ENCODE measurements at places on chromosomes 7 and 10.

GRCh38 chr10:70212879-70213278, 20.4 kb downstream of the PPA1 start:
- DNase-seq = peak; percentile 3

GRCh38 chr7:28813243-28813962, 144.7 kb downstream of the TRIL start:
- no peak for DNase-seq

- no peak for DNase-seq
These were observed 1.7 kb upstream of the WDR86 start for GRCh38 chr7:151411551-151411950.

DNA sequence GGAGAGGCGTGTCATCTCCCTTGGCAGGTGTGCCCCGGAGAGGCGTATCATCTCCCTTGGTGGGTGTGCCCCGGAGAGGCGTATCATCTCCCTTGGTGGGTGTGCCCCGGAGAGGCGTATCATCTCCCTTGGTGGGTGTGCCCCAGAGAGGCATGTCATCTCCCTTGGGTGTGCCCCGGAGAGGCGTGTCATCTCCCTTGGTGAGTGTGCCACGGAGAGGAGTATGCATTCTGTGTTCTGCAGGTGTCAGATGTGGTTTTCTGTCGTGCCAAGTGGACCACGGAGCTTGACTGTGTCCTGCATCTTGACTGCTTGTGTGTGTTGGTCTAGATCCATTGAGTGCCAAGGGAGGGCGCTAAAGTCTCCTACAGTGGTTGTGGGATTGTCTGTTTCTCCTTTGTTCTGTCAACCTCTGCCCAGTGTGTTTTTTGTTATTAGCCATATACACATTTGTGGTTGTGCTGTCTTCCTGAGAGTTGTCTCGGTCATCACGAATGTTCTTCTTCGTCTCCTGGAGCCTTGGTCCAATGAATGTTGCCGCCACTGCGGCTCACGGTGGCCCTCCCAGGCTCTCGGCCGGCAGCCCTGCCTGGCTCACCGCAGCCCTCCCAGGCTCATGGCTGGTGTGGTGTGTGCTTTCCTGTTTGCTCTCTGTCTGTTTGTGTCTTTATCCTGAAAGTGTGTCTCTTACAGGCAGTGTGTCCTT, 96.8 kb downstream of the INPP5A start:
- no peak for DNase-seq

DNA sequence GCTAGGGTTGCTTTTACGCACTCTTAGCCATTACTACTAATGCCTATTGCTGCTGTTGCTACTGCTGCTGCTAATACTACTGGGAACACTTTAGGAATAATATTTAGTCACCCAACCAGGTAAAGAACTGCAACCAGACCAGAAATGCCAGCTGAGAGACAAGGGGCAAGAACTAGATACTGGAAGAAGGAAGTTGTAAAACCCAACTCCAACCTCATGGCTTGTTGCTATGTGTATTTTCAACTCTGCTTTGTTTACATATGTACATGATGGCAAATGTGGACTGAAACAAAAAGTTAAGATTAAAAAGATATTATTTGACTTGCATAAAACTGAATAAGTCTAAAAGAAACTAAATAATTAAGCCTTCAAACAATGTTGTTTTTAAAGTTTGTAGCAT, 177.7 kb downstream of the GNAT3 start:
- no peak for DNase-seq

DNA sequence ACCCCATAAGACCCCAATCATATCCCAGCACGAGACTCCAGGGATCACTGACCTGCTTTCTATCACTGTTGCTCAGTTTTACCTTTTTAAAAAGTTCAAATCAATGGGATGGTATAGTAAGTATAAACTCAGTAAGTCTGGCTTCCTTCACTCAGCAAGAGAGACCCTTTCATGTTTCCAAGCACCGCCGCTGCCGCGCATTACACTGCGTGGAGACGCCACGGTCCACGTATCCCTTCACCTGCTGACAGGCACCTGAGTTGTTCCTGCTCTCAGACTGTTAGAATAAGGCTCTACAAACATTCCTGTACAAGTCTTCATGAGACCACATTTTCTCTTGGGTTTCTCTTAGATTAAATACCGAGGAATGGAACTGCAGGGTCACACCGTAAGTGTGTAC, 28.3 kb downstream of the MAD1L1 start:
- no peak for DNase-seq

DNA sequence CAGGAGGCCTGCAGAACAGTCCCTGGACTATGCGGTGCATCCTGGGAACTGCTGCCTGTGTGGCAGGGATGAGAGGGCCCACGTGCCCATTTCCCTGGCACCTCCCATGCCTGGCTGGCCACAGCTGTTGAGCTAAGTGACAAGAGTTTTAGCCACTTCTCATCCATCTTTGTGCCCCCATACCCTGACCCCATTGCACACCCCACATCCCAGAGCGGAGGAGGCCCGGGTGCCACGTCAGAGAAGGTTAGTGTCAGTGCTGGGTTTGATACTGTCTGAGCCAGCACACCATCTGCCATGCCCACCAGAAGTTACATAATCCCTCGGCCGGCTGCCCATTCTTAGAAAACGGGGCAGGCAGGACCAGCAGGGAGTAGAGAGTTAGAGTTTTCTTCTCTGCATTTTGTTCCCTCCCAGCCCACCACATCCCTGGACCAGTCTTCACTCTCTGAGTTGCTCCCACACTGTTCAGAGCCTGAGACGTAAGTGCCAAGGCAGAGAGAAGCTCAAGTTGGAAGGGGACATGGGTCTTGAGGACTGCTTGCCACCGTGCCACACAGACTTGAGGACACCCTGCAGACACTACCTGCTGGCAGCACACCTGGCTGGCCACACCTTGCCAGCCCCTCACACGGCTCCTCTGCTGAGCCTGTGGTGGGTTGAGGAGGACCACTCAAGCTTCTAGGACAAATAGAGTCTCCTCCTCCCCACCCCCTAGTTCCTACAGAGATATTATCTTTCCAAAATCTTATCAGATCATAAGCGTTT, 13.1 kb downstream of the UNC5B start:
- DNase-seq = no peak

DNA sequence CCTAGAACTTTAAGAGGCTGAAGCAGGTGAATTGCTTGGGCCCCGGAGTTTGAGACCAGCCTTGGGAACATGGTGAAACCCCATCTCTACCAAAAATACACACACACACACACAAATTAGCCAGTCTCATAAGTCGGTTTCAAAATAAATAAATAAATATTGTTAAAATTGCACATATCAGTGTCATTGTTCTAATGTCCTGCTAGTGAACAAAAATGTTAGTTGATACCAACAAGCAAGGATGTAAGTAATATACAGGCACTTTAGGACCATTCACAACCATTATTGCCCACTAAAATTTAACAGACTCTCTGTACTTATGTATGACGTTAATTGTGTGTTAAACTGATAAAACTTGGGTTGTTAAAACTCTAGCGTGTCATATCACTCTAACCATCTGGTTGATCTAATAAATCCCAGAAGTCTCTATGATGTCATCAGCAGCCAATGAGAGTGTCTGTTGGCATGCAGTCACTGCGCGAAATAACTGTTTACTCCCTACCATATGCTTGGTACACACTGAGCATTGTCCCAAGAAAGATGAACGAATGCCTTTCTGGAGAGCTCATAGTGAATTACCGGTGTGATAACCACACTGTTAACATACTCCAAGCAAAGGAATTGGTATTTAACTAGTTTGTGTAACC, 30.4 kb upstream of the OTUD1 start:
- DNase-seq = no peak

DNA sequence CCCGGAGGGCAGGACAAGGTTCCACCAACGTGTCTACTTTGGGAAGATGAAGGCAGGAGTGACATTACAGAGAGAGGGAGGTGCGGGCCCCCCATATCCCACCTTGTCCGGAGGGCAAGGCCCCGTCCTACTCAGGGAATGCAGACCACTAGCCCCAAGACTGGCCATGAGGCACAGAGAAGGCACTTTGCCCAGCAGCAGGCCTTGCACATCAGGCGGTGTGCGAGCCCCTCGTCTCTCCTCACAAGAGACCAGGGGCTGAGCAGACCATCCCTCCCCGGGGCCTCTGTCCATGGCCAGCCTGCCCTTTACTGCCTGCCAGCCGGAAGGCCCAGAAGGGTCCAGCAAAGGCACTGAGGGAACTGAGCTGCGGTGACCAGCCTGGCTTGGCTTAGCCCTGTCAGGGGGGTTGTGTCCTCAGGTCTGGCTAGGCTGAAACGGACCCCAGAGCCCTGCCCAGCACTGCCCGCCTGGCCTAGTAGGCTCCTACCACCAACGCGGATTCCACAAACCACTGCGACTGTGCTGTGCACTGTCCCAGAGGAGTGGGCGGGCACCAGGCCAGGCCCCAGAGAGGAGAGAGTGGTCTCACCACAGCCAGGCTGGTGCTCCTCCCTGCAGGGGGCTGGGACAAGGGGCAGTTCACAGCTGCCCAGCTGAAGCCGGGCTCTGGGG, 16.7 kb downstream of the CAMK2B start:
- DNase-seq = no peak

DNA sequence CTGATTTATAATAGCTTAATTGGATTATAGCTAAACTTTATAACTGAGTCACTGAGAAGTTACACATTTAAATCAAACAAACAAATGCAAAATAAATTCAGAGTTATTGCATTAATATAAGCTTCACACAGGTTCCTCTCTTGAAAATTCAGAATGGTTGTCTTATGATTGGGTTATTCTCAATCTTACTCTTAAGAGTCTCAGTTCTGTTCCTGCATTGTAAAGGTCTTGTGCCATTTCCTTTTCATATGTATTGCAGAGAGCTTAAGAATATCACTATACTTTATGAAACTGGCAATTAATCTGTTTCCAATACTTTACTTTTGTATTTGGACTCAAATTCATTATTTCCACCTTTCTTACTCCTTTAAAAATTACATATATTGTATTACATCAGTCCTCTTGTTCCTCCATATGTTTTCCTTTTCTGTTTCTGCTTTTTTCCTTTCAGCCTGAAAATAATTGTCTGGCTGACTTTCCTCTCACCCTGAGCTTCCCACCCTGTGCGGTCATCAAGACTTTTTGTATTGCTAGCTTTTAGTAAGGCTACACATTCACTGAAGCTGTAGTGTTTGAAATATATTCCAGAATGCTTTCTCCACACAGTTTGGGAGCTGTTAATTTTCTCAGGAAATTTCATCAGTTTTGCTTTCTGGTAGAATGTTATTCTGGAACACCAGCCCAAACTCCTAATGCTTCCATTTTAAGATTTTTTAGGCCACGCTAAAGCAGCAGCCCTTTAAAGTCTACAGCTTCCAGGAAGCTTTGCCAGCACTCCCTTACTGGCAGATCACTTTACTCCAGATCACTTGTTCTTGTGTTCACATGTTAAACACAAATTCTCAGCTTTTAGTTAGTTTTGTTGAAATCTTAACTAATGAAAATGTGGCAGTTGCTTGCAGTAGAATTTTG, 139.4 kb downstream of the KCND2 start:
- DNase-seq = no peak

- no peak for DNase-seq
These were observed 223.3 kb downstream of the LRMDA start for GRCh38 chr10:75654772-75655171.

DNA sequence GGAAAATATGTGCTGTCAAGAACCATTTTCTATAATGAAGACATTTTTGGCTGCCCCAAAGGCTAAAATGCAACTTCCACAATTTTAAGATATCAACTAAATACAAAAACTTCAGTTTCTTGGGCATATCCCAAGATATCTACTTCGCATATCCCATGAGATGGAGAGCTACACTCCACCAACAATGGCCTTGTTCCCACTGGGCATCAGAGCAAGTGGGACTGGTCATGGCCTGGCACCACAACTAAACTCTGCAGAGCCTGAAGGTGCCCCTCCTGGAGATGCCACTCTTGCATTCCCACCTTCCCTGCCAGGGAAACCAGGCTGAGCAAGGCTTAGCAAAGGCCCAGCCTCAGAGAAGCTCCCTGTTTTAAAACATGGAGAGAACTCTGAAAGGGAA, 75.8 kb upstream of the LRRC17 start:
- DNase-seq = no peak

- no peak for DNase-seq
These were observed 9.2 kb downstream of the CREM start for GRCh38 chr10:35135861-35136260.
